Vagina (tissue), 2 donors: ENCODE measurements at places on chromosomes 4 and X.

- DNase-seq = no peak
Observed at GRCh38 chrX:94400488-94400887, 726.5 kb downstream of the FAM133A start.

GRCh38 chrX:47634871-47635575 is 5.3 kb upstream of the CFP start:
- no peak for DNase-seq

- DNase-seq = no peak
Observed at GRCh38 chrX:37685381-37686359, at the start of gene XK. Gene XK (plus strand): TSS chrX:37685791. CDS start chrX:37685962, 171 bp downstream.

GRCh38 chr4:101421386-101421785 is 74.1 kb upstream of the PPP3CA start:
- no peak for DNase-seq

DNA sequence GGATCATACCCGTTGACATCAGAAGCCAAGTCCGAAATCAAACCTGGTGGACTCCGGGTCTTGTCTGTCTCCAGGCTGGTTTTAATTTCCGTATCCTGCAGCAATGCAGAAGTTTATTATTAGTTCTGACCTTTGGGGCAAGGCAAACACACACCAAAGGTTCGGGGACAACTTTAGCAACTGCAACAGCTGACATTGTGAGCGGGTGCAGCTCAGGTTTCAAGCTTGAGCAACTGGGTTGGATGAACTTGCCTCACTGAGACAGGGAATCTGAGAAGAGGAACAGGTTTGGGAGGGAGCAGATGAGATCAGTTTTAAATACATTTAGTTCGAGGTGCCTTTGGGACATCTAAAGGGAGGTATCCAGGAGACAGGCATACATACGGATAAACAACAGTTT is 110.7 kb downstream of the GNL3L start:
- no peak for DNase-seq
